CD4-positive, alpha-beta T cell (primary cell): ENCODE measurements at places on chromosomes 13 and 19.

- no peak for DNase-seq
These were observed 17.7 kb upstream of the RUBCNL start for GRCh38 chr13:46404733-46405100.

DNA sequence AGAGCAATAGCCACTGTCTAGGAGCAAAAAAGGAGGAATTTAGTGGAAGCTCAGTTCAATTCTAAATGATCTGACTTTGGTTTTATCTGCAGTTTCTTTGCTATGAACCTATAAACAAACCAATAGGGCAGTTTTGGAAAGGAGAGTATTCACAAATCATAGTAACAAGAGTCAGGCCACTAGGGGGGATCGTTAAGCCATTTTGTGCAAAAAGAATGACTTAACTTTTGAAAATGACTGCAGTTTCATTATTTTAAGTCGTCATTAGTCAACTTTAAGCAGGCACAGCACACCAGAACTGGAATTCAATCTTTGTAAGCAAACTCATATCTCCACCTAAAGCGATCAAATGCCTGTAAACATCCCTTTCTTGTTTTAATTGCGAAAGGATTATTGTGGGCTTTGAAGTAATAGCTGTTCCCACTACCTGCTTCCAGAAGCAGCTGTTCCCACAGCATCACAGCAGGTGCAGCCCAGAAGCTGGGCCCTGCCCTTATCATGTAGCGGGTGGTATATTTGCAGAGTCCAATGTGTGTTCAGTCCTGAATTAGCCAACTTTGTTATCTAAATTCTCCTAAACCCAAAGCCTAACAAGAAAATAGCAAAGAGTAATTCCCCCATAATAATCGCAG, 51.5 kb downstream of the SOX21 start:
- no peak for DNase-seq

GRCh38 chr19:54600212-54600611, 6.8 kb downstream of the LILRA1 start:
- no peak for DNase-seq

DNA sequence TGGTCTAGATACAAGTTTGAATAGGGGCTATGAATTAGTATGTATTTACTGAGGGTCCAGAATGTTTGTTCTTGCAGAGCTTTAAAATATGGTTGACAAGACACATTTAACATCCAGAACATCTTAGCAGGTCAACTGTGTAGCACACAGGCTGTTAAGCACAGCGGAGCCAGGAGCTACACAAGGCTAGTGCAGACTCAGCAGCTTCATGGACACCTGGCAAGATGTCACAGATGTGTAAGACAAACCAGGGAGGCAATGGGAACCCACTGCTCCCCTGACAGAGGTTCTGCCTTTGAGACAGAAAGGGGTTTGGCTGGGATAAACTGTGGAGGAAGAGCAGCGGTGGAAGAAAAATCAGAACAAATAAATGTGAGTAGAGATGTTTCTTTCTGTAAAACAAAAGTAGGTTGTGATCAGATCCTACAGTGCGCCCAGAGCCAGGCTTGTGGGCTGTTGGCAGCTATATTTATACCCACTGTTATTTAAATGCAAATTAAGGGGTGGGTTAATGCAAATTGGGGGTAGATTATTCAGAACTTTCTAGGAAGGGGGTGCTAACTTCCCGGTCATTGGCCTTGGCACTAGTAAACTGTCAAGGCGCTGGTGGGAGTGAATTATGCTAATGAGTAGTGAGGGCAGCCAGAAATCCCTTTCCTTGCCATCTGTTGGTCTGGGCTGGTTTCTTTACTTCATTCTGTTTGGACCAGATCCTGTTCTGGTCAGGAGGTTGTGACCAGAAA, 33.0 kb downstream of the MIPEP start:
- no peak for DNase-seq

DNA sequence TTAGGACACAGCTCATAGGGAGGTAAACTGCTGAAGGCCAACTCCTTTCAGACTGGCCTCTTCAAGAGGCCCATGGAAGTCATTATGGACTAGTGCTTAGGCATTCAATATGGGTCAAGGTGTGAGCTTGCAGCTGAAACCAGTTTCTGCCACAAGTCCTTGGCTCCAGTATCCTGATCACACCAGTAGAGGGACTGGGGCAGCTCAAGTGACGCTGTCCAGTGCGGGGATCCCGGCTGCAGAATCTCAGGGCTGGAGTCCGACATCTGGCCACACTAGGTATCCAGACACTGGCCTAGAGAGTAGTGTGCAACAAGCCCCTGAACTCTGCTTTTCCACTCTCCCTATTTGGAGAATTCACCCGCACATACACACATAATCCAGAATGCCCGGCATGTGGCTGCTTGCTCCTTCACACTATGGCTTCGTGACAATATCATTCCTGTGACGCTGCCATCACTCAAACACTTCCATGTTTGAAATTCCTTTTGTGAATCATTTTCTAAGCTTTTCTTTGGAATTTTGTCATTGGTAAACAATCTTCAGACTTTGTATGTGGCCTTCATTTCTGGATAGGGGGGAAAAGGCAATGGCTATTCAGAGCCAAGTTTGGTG, 425.1 kb downstream of the EFNB2 start:
- DNase-seq: no peak

DNA sequence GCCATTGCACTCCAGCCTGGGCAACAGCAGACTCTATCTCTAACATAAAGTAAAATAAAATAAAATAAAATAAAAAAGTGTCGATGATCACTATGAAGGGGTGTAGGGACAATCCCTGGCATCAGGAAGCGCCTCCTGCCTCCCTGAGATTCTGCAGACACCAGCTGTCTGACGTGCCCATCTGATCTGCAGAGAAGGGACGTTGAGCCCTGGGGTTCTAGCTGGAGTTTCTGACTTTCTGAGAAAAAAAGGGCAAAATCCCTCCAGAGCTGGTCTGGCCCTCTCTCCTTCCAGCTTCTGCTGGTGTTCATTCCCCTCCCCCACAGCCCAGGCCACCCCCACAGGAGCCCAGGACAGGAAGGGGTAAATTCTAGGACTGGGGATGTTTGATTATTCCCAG, 2.4 kb upstream of the ADGRE5 start:
- no peak for DNase-seq

- DNase-seq: no peak
These were observed 7.0 kb downstream of the ABHD8 start for GRCh38 chr19:17296273-17296672.

- DNase-seq: no peak
These were observed 121.4 kb upstream of the RFC3 start for GRCh38 chr13:33696530-33696929.

DNA sequence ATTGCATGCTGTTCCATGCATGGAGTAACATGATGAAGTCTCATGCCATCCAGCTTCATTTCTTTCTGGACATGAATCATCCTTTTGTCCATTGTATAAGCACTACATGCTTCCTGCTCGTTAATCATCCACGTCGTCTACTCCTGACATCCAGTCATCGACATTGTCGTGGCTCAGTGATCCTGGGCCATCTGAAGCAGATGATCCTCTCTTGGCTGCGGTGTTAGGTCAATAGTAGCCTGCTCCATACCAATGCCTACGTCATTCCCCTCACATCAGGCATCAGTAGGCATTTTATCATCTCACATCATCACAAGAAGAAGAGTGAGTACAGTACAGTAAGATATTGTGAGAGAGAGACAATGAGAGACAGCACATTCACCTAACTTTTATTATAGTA, 7.9 kb upstream of the MYO16 start:
- no peak for DNase-seq

DNA sequence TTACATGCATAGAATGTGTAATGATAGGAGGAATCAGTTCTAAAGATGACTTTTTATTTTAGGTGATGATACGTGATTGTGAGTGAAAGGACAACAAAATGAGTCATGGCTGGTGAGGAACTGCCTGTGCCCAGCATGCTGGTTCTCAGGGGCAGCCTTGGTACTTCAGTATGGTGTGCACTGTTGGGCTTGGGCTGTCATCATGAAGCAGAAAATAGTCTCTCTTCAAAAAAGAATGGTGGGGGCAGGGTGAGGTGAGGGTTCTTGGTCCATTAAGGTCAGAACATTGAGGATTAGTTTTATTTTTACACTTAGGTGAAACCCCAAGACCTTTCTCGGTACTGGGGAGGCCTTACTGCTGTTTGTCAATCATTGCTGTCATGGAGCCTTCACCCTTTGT, 309.5 kb downstream of the MTUS2 start:
- no peak for DNase-seq

DNA sequence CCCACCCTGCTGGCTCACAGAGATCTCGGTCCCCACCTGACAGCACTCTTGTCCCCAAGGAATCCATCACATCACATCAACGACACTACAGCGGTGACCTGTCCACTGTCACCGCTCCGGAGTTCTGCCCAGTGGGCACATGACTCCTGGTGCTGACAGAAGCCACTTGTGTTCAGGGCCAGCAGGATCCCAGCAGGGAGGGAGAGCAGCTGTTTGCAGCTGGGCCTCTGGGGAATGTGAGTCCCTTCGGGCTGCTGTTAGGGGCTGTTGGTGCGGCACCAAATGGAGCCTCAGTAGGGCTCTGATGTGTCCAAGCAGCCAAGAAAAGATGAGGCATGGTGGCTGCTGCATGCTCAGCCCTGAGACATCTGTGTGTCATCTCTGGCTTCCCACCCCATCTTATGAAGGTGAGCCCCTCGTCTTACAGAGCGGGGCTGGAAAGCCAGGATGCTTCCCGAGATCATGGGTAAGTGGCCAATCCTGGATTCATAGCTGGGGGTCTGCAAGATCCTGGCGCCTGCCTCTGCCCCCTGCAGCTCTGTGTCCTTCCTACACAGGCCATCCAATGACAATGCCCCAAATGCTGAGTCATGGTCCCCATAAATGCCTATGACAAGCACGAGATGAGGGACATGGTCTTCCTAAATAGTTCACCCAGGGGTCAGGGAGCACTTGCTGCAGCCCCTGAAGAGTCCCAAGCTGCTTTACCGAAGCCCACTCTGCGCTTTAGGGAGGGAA, 56.0 kb downstream of the F2RL3 start:
- no peak for DNase-seq

DNA sequence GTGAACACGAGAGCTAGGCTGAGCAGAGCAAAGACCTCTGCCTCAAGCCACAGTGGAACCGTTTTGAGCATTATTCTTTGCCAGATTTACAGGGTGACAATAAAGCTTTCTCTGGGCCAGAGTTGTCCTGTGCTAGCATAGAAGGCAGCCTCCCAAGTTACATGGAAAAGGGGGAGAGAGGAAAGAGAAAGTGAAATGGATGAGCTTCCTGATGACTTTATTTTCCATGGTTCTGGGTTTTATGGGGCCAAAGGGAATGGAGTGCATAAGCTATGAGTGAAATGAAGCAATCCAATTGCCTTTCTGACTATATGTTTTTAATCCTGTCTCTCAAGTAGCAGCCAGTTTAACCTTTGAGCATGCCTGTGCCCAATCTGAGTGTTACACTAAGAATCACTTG, 428.4 kb downstream of the COG6 start:
- DNase-seq: no peak
